Neural progenitor cell (in vitro differentiated cells): ENCODE measurements at places on chromosomes 4 and X.

DNA sequence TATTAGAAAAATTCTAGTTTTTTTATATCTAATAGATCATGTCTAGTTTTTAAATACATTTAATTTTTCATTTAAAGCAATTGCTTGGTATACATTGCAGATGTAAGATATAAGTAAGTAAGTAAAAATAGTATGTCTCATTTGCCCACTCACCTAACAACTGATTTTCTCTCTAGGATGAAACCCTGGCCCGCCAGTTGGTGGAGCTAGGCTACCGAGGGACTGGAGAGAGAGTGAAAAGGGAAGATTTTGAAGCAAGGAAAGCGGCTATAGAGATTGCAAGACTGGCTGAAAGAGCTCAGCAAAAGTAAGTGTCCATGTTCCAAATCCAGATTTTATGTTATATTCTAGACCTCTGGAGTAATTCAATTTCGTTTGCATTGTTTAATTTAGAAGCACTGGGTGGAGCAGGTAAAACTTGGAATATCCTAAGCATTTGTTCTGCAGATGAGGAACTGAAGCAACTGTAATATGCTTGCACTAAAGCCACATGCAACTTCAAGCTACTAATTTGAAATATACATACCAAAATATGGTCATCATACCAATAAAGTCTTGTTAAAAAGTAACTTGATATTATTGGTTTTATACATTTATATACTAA is 27.1 kb downstream of the CFAP299 start:
- DNase-seq: peak; percentile 79

DNA sequence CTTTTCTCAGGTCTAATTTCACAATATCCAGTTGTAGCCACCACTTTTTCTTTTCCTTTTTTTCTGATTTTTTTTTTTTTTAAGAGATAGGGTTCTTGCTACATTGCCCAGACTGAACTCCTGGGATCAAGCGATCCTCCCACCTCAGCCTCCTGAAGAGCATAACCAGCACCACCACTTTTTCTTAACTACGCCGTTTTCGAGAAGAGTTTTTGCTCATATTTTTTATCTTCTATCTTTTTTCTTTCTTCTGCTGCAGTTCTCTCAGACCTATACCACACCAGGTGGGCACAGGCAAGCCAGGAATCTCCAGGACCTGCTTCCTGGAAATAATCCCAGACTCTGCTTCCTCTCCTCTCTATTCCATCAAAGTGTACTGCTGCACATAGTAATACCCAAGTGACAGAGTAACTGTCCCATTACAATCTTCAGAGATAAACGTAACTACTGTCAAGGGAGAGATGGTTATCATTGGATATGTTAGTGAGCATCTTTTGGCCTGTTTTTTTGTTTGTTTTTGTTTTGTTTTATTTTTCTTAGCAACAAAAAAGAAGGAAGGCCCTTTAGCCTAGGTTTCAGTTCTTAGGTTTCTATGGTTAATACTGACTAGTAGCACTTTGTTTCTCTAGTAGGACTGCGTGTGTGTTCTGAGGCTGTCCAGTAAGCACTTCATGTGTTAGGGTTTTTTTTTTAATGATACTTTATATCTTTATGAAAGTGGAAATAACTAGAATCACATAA is 59.2 kb upstream of the TXK start:
- no peak for DNase-seq

DNA sequence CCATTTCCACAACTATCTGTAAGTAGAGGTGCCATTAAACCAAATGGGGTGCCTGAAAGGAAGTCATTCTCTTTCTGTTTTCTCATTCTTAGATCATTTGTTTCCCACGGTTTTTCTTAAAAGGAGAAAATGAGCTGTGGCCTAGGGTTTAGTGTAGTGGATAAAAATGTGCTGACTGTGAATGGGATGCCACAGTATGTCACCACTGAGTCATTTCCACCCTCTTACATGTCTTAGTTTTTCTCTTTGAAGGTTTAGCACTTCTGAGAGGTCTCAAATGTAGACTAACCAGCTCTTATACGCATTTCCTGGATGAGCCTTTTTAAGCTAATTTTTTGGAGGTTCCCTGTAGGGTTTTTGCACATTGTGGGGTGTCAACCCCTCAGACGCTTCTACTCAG is 244.5 kb upstream of the SPANXN1 start:
- DNase-seq: no peak

DNA sequence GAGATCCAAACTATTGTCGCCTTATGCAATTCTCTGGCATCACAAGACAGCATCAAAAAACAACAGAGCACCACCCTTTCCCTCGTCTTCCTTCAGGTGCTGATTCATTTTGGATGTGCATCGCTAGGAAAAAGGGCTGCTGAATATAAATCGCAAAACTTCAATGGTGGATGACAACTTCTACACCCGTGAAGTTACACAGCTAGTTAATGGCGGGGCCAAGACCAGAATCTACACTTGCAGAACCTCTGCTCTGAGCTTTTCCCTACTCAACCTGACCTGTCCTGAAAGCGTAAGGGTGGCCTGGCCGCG is 674 bp downstream of the GNPDA2 start:
- no peak for DNase-seq

- DNase-seq: no peak
Measured at GRCh38 chr4:53676402-53676871, 85.2 kb upstream of the LNX1 start.

- DNase-seq: no peak
Measured at GRCh38 chrX:130282151-130282550, 13.5 kb upstream of the ZNF280C start.

GRCh38 chr4:123777373-123777772 is 380.8 kb downstream of the SPRY1 start:
- DNase-seq: no peak

DNA sequence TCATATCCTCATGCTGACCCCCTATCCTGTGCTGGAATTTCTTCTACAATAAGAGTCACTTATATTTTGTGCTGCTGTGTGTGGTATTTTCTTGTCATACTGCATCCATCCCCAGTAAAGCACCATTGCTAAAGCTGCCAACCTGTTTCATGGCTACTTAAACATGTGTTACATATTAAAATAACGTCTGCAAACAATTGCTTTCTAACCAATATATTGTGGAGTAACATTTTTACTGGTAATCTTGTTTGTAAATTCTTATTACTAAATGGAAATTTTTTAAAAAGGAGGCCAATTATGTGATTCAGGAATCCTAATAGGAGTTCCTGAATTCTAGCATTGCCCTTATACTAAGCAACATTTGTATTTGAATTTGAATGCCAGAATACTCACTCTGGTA is 160.3 kb upstream of the VEGFC start:
- no peak for DNase-seq

DNA sequence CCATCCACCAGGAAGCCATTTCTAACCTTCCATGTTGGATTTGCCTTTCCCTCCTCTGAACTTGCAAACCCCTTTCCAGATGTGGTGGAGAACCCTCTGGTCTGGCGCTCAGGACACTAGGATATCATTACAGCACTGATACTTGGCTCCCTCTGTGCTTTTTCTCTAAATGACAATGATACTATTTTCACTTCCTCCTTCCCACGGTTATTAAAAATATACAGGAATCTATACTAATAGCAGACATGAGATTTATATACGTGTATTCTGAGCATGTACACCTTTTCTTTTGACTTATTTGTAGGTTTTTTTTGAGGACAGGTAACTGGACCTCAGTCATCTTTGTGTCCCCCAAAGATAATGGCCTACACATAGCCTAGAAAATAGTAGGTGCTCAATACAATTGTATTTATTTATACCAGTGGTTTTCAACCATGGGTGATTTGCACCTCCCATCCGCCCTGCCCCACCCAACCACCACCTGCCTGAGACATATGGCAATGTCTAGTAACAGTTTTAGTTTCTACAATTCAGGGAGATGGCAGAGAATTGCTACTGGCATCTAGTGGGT is 60.4 kb upstream of the PLAC8 start:
- DNase-seq: no peak

GRCh38 chr4:86274642-86275041 is 85.2 kb downstream of the MAPK10 start:
- no peak for DNase-seq

DNA sequence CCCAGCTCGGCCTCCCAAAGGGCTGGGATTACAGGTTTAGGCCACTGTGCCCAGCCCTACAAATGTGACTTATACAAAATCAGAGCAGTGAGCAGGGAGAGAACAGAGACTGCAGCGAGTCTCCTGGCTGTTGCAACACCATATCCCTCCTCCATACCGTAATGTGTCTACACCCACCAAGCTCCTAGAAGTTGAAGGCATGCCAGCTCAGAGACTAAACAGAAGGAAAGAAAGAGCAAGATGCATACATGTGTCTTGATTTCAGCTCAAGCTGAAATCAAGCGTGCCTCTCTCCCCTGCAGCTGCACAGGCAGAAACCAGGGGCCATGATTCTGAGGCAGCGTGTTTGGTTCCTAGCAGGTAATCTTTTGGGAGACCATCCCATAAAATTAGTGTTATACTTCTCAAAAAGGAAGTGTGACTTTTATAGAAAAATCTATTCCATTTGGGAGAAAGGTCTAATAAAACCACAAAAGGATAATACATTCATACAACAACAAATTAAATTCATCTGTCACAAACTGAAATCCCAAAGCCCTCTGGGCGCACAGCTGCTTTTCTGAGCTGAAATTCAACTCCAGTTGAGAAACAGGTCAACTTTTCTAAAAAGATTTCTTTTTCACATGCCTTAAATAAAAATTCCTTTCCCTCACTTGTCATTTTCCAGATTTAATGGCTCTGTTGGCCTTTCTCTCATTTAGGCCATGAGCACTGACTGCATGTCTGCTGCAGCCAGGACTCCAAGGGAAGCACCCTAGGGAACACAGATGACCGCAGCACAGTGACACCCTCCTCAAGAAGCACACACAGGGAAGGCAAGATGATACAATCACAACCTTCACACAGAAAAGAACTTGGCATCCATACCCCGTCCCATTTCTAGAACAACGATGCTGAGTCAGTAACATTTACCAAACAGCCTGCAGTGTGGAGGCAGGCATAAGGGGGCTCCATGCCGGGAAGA is 34.4 kb downstream of the AFAP1 start:
- DNase-seq: no peak

DNA sequence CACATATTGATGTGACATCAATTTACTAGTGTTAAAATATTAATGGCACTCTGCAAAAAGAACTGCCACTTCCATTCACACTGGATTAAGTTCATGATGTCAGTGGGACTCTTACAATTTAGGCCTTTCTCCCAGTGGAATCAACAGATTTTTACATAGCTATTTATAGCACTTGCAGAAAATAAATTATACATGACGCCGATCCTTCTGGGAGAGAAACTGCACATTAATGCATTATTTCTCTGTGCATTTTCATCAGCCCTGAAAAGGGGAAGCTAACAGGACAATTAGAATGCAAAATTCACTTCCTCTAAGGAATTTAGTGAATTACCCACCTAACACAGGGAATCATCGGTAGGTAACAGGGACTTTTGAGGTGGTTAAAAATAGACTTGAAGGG is 15.7 kb downstream of the LGI2 start:
- no peak for DNase-seq

- no peak for DNase-seq
Measured at GRCh38 chr4:100708776-100709175, 191.0 kb upstream of the EMCN start.

DNA sequence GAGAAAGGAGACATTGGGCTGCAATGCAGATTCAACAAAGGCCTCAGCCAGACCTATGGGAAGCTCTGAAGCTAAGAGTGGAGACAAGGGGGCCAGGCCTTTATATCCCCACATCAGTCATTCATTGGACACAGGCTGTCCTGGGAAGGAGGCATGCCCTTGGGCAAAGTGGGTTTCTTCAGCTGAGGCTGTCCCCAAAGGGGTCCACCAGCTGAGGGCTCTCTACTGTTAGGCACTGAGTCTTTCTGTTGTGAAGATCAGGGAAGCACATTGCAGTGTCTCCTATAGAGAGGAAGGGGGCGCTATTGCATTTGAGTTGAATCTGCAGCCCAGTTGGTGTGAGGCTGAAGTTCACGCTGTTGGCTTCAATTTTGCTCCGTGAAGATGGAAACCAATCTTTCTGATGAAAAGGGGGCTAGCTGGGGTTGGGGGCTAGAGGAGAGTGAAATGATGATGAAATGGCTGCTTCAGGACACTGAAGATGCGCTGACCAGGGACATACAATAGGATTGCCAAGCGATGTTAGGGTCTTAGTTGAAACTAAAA is 48.0 kb downstream of the SLC25A5 start:
- peak; percentile 74 for DNase-seq

GRCh38 chr4:1453731-1454130 is 47.5 kb upstream of the NKX1-1 start:
- DNase-seq: no peak

DNA sequence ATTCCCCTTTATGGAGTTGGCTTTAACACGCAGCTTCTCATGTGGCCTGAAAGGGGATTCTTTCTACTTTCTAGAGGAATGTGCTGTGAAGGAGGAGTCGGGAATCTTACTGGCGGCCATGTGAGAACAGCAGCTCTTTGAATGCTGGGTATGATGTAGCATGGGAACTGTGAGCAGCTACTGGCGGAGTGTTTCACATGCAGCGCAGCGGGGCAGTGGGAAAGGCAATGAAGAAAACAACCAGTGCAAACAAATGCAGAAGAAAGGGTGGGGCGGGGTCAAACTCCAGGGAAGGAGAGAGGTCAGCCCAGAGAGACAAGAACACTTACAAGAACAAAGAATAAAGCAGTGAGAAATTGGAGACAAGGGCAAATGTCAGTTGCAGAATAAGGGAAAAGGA is 363.8 kb upstream of the FTHL17 start:
- peak; percentile 91 for DNase-seq

GRCh38 chr4:14769993-14770392 is 232.3 kb upstream of the CPEB2 start:
- DNase-seq: no peak

DNA sequence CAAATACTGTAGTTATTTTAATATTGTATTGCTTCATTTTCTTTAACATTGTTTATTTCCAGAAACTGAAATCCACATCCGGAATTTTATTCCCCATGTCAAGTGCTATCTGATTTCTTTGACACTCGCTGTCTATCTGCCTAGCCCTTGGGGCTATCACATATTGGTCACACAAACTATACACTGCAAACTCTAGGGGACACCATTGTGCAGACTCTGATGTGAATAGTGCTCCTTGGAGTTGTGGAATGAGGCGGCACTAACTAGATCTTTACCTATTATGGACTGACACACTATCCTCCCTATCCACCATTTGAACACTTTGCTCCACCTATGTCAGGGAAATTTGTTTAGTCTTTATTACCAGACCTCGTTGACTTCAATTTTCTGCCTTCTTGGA is 534.5 kb downstream of the GLUD2 start:
- DNase-seq: peak; percentile 24

DNA sequence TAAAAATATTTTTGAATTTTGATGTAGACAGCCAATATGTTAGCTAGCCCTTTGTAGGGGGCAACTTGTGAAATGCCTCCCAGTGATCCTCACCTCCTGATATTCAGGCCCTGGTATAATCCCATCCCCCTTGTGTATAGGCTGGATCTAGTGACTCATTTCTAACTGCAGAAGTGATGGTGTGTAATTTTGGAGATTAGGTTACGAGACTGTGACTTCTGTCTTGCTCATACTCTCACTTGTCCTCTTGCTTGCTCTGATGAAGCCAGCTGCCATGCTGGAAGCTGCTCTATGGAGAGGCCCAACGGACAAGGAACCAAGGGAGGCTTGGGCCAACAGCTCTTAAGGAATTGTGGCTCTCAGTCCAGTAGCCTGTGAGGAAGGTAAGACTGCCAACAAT is 61.7 kb downstream of the GPR82 start:
- no peak for DNase-seq
